ENCODE measurements at places on chromosomes 12 and 14.

- DNase-seq, result no peak
These were observed 183.3 kb downstream of the CCDC59 start for GRCh38 chr12:82174936-82175335.

- no peak for DNase-seq
These were observed 222.8 kb upstream of the NUDT4 start for GRCh38 chr12:93154753-93155480.

GRCh38 chr12:118560733-118561132 is 184.4 kb downstream of the SUDS3 start:
- DNase-seq, result no peak

DNA sequence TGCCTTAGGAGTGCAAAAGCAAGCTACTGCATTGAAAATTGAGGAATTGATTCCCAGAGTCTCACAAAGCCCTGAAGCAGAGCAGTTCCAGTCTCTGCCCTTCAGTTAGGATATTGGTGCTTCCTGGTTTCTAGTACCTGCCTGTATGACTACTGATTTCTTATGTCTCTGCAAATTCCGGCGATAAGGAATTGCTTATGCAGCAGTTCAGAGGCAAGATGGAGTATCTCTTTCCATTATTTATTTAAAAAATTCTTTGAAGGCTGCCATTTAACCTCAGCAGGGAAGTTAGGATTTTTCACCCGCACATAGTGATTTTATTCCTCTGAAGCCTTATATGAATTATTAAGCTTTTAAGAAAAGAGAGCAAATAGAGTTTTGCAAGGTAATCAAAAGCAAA is 184.9 kb upstream of the SSTR1 start:
- no peak for DNase-seq

DNA sequence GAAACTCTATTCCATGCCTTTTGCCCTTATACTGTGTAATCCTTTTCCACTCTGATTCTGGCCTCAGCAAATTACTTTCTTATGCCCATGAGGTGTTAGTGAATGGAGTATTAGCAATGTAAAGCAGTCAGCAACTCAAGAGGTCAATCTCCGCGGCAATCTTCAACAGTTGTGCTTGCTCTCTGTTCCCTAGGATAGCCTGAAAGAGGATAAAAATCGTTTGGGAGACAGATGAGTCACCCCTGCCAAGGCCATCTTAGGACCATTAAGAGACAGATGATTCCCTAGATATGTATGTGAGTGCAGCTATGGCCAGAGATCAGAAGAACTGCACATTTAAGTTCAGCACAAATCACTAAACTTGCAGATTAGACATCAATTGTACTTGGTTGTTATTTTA is 1145.8 kb downstream of the GALC start:
- no peak for DNase-seq

DNA sequence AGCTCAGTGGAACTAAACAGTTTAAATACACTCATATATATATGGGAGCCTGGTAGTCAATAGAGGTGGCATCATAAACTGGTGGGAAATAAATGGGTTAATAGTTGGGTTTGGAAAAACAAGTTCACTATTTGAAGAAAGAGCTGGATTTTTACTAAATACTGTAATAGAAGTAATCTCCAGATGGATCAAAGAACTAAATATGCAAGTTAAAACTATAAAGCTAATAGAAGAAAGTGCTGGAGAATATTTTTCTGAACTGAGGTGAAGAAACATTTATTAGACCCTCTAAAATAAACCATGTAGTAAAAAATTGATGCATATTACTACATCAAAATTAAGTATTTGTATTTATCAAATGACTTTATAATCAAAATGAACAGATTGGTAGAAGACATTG is 38.8 kb downstream of the ATL1 start:
- DNase-seq, result no peak

DNA sequence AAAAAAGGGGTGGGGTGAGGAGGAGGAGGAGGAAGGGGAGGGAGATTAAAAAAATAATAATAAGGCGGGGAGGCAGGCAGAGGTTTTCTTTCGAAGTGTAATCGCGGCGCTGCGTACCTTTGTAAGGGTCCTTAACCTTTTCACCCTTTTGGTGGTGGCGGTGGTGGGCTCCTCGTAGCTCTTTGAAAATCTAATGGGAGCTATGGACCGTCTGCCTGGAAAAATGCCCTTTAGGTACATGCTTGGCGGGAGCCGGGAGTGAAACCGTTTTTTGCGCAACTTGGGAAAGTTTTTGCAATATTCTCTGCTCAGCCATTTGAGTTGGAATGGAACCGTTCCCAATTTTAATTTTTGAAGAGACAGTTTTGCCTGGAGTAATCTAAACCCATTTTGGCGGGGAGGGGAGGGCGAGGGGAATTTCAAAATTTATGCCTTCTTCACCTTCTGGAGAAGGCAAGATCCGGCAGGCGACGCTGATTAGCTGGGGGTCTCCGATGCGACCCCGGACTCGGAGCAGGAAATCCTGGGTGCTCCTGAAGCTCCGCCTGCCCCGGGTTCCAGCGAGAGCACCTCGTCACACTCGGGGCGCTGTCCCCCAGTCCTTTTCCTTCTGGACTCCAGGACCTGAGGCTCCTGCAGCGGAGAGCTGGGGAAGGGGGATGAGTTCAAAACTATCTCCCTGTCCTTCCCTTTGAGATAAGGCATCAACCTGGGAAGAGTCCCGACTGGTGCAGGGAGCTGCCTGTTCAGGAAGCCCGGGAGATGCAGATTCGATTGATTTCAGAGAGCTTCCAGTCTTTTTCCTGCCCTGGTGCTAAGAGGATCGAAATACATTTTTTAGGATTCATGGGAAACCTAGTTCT is 74.6 kb upstream of the TBX5 start:
- no peak for DNase-seq

DNA sequence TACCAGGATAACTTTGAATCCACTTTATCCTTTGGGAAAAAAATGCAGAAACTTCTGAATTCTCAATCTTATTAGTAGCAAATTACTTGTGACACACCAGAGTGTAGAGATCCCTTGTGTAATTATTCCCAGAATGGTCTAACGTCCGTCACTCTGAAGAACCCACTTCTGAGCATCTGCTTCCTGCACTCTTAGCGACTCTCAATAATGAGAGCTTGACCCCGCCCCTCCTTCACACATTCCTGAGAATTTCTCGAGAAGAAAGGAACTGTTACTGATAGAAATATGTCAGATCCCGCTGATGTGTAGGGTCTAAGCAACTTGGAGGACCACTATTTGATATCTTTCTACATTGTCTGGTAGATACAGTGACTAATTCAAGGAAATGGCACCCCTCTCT is 218.3 kb upstream of the PDZRN4 start:
- no peak for DNase-seq

DNA sequence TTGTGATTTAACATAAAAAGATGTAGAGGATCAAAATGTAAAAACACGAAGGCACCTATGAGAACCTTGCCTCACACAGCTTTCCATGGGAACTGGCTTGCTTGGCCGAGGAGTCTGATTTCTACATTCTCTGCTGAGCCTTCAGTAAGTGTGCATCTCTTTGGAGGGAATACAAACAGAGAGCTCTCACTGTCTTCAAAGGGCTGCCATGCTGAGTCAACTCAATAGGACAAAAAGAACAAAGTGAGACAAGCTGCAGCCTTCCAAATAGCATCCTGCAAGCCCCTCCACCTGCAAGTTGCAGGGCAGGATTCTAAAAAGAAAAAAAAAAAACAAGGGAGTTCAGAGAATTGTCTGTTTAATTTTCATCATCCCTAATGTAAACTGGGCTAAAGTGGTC is 411.9 kb downstream of the NELL2 start:
- DNase-seq, result no peak

DNA sequence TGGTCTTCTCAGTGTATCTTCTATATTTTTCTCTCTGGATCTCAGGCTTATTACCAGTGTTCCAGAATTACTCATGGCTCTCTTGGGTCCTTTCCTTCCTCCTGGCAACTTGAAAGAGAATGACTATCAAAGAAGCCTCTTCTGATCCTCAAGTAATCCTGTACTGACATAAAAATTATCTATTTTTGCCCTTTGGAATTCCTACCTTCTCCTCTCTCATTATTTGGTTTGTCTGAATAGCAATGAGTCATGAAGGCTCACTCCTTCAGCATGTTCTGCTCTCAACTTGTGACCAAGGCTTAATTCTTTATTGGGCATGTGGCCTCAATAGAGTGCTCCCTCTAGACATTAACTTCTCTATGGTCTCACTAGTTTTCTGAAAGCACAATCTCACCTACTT is 553.6 kb upstream of the ATP2B1 start:
- DNase-seq, result no peak

GRCh38 chr12:3759878-3760277 is 7.0 kb upstream of the CRACR2A start:
- no peak for DNase-seq

DNA sequence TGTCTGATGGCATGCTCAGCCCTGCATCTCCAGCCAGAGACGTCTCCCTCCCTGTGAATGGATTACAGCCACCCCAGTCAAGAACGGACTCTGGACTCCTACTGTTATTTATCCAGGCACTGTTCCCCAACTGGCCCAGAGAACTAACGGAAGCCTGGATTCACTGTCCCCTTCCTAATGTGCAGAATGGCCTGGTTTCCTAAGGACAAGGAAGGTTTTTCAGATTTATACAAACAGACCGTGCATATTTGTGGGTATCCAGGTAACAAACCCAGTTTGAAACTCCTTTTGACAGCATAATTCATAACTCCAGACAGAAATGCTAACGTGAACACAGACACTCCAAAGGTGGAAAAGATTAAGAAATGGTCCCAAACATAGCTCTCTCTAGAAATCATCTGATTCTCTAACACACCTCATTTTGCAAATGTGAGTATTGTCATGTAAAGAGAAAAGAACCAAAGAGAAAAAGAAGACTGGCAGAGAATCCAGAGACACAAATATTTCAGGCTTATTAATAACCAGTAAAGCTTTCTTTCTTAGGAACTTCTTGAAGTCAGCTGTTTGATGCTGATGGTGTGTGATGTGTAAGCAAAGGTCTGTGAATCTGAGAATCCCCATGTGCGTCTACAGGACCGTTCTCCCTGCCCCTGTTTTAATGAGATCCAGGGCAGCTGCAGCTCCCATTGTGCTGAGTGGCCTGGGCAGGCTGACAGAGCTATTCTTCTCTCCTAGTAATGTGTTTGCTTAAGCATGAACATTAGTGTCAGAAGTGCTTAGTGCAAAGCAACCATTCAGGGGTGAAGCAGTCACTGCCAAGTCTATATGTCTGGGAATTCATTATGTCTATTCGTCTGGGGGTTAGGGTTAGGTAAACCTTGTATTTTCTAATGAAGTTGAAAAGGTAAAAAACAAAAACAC is 86.8 kb upstream of the HIF1A start:
- no peak for DNase-seq

DNA sequence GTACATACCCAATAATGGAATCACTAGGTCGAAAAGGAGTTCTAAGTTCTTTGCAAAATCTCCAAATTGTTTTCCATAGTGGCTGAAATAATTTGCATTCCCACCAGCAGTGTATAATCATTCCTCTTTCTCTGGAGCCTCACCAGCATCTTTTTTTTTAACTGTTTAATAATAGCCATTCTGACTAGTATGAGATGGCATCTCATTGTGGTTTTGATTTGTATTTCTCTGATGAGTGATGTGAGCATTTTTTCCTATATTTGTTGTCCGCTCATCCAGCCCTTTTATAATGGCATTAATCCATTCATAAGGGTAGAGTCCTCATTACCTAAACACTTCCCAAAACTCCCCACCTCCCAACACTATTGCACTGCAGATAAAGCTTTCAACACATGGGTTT is 278.3 kb downstream of the SEC23A start:
- DNase-seq, result no peak

GRCh38 chr14:104795781-104796686 is 486 bp upstream of the AKT1 start:
- peak; percentile 80 for DNase-seq

DNA sequence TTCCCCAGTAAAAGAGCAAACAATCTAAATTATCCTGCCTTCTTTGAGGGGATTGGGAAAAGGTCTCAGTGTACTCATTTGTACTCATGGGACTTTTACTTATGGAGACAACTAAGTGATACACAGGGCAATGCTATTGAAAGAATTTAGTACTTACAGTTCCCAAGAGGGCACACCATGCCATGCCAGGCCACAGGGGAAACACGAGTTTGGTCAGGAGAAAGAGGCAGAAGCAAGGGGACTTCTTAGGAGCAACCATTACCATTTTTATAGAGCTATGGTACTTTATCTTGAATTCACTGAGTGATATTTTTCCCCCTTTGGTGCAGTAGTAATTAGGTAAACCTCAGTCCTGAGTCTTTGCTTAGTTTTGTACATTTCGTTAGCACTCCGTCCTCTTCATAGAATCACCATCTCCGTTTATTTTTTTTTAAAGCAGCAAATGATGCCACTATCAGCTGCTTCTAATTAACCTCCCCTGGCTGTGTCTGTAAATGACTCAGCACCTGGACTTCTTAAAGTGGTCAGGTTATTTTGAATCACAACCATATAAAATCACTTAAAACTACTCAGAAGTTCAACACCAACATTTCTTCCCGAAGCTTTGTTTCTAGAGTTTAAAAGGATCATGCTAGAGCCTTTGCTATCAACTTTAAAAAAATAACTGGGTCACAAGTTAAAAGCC is 5.9 kb upstream of the WASHC3 start:
- no peak for DNase-seq

- DNase-seq, result no peak
These were observed 15.3 kb downstream of the RNASE2 start for GRCh38 chr14:20970647-20970982.

DNA sequence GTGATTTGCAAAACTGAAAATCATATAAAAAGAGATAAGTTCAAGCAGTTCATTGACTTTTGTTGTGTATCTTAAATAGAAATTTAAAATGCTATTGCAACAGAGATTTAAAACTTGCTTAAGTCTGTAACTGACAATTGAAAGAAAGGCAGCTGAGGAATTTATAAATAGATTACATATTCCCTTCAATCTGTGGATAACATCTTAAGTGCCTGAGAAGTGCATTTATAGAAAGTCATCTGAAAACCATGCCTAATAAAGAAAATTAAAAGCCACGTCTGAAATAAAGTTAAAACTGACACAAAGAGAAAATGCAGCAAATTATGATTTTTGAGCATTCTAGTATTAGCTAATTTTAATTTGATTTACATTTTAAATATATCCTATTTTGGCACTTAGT is 479.8 kb downstream of the MDGA2 start:
- no peak for DNase-seq

DNA sequence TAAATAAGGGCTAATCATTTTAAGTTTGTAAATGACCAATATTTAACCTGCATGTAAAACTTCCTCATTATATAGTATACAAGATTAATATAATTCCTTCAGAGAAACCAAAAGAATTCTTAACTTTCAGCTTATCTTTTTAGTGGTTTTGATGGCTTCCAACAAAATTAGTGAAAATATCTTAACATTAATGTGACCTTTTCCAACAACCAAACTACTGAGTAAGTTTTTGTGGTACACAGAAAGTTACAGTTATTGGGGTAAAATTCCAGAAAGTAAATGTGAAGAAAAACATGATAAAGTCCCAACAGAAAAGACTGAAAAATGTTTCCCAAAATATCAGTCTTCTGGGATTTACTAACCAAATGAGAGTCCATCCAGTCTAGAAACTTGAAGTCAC is 111.0 kb upstream of the PDE3A start:
- no peak for DNase-seq

GRCh38 chr12:48946205-48946604 is 11.1 kb downstream of the ARF3 start:
- DNase-seq, result no peak

GRCh38 chr12:124622331-124622730 is 54.9 kb upstream of the NCOR2 start:
- no peak for DNase-seq
